ENCODE measurements at places on chromosomes 2 and 18.

- DNase-seq: no peak
Observed at GRCh38 chr2:149042881-149043280, 4.4 kb downstream of the LYPD6B start.

DNA sequence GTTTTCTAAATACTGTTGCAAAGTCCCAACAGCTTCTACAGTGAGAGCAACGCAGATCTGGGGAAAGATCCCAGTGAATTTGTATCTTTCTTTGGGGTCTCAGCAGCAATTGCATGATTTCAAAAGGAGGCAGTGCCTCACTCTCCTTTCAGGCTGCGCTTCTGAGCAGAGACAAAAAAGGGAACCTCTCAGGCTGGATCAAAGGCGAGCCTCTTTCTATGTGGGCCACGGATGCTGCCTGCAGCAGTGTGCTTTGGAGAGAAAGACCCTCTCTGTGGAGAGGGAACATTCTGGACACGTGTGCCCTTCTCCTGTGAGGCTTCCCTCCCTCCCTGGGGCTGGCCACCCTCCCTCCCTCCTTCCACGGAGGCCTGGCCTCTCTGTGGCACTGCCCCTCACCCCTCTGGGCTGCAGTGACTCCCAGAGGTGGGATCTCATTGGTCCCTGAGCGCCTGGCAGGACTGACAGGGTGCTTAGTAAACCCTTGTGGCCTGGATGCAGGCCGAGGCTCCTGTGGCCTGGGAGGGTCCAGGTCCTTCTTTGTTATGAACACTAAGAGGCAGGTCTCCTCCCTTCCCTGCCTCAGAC, 21.6 kb upstream of the PDIA6 start:
- no peak for DNase-seq

DNA sequence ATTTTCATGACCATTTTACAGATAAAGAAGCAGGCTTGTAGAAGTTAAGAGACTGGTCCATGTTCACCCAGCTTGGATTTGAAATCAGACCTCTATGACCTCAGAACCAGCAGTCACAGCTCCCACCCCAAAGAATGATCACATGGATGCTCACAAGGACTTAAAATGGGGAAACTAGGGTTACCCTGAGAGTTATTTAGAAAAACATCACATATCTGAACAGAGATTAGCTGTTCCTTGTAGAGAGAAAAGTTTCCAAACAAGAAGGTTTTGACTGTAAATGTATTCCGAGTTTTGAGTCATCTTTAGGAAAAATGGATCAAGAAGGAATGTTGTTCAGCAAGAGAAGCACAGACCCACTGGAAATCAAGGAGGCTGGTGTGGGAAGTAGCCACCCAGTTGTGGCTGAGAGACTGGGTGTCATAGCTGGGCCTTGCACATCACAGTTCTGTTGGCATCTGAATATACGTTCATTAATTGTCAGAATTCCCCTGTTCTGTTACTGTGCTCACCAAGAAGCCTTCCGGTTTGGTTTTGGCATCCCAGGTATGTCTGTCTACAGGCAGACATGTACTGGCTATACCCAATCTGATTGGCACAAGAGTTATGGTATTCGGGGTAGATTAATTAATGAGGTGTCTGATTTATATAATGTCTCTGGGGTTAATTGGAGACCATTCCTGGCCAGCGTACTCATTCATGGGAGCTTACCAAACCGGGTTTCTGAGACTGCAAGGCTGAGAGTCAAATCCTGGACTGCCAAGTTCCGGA, 371.8 kb upstream of the SLC14A2 start:
- DNase-seq: no peak

GRCh38 chr2:27217173-27218121, at the start of gene CAD:
Gene CAD (plus strand): TSS chr2:27217369. CDS start chr2:27217552, 183 bp downstream.
- peak; percentile 87 for DNase-seq

- DNase-seq: no peak
Observed at GRCh38 chr2:63053889-63054602, 3.4 kb downstream of the OTX1 start.

DNA sequence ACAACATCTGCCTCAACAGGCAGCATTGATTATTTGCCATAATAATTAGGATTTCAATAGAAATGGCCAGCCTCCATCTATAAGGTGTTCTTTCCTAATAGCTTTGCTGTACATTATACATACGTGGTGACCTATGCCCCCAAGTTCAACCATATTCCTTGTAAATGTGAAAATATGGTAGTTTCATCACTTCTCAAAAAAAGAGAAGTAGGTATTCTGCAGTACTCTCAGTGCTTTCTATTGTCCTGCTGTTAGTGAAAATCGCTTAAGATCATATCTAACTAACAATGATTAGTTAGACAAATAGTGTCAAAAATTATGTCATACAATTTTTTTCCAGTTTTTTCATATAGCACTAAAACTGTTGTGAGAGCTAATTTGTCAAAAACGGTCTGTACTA, 79.6 kb downstream of the SLC4A10 start:
- no peak for DNase-seq

GRCh38 chr2:121837591-121837990, 82.1 kb downstream of the TSN start:
- DNase-seq: no peak

DNA sequence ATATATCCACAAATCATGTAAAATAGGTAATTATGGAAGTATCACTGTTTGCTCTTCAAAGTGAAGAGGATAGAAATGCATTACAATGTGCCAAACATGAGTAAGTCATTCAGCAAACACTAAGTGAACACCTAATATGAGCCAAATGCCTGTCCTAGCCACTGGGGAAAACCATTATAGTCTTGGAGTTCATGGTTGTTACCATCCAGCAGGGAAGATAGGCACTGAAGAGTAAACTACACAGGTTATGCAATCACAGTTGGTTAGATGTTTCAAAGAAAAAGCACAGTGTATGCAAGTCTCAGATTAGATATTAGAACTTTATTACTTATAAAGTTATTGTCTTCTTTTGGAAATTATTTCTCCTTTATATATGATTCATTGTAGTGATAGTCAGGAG, 3.9 kb upstream of the SERPINB2 start:
- no peak for DNase-seq

- DNase-seq: no peak
Observed at GRCh38 chr2:127564429-127565260, 29.2 kb downstream of the MYO7B start.

- no peak for DNase-seq
Observed at GRCh38 chr2:45636008-45636407, 15.5 kb upstream of the PRKCE start.

GRCh38 chr18:9628984-9629383, 14.6 kb upstream of the PPP4R1 start:
- no peak for DNase-seq

GRCh38 chr18:80175451-80176204, 66.6 kb downstream of the ADNP2 start:
- DNase-seq: no peak

GRCh38 chr2:47658646-47659320, 124.2 kb upstream of the MSH6 start:
- no peak for DNase-seq

GRCh38 chr2:23526114-23526513, 141.1 kb downstream of the KLHL29 start:
- no peak for DNase-seq

GRCh38 chr2:111930409-111930808, 32.0 kb downstream of the MERTK start:
- no peak for DNase-seq

DNA sequence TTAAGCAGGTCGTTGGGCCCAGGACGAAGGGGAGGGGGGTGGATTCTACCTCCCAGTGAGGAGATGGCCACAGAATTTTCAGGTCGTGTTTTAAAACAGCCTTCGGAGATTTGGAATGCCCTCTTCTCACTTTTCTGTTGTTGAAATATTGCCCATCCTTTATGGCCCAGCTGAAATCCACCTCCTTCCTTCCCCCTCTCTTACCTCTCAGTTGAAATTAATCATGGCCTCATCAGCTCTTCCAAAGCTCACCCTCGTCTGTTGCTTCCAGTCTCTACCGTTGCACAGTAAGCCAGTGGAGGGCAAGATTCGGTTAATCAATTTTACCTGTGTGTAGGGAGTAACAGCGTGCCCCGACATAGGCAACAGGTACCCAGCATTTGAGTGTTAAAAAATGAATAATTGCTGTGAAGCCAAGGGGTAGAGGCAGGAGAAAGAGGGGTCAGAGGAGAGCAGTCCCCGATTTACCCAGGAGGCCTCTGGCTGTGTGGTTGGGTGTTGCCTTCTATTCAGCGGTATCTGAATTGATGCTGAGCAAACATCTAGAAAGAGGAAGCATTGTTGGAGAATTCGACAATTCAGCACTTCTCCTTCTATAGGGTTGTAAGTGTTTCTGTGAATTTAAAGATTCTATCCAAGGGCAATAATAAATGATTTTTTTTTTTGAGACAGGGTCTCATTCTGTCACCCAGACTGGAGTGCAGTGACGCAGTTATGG, 8.6 kb upstream of the PDIA6 start:
- DNase-seq: no peak

DNA sequence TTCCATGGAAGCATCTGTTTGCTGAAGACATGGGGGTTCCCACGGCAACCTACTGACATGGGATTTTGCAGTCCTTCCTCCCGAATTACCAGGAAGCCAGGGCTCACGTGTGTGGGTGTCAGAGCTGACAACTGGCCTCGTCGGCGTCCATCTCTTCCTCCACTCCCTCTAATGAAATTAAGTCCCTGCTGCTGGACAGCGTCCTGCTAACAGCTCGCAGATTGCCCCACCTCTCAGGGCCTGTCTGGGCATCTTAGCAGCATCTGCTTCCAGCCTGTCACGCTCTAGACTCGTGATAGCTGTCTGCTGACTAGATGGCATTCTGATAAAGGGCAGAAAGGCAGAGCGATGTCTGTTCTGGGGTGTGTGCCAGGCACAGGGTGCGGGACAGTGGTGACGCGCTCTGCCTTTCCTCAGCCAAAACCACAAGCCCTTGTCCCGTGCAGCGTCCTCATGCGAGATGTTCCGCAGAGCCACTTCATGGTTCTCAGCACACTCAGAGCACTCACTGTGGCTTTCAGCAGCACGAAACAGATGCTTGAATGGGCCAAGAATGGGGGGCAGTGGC, 161.1 kb downstream of the ARL4C start:
- DNase-seq: peak; percentile 7

DNA sequence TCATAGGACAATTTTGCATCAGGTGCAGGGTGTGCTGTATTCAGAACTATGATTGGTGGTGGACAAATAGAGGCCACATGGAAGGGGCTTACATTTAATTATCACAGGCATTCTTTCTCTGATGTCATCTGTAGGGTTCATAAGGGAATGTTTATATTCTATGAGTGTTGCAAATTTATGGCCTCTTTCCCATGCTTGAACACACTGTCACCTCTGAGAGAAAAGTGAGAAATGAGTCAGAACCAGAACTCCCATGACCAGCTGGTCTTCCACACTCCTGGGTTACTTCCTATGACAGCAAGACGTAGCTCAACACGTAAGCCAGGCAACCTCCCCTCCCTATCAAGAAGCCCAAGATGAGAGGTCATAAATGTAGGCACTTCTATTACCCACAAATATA, 310.8 kb downstream of the PIEZO2 start:
- DNase-seq: no peak

GRCh38 chr2:187529977-187530721, 24.1 kb downstream of the TFPI start:
- DNase-seq: no peak

DNA sequence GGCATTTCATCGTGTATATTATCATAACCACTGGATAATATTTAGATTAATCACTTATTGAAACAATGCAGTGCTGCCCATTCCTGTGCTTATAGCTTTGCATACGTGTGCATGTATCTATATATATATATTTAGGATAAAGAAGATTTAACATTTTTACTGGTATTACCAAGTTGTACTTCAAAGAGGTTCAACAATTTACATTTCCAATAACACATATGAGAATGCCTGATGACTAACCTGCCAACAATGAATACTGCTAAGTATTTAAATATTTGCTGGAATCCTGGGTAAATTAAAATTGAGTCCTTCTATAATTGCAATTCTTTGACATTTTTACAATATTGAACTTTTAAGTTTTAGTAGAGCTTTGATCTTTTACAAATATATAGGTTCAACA, 111.4 kb downstream of the SLC39A10 start:
- no peak for DNase-seq

- DNase-seq: no peak
Observed at GRCh38 chr18:79466591-79466990, 70.9 kb downstream of the NFATC1 start.

- DNase-seq: no peak
Observed at GRCh38 chr2:122341007-122341406, 585.6 kb downstream of the TSN start.

GRCh38 chr2:54962511-54962910, 87.7 kb downstream of the RTN4 start:
- DNase-seq: no peak

DNA sequence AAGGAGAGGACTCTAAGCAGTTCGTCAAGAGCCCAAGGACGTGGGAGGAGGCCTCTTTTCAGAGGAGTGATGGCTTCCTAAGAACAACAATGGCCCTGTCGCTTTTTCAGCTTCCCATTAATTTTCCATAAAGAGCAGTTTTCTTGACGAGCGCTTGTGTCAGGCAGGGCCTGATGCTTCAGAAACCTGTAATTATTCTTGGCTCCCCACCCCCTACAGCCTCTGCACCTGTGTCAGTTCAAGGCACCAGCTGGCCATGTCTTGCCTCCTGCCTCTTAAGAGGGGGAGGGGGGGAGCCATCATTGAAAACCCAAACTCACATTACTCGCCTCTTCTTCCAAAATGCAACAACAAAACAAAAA, 32.3 kb downstream of the KLF7 start:
- no peak for DNase-seq

GRCh38 chr18:22847392-22847791, 85.7 kb upstream of the RBBP8 start:
- DNase-seq: no peak

Data from stimulated activated CD4-positive, alpha-beta T cell treated with anti-CD3 and anti-CD28 coated beads, Interleukin-4, amount 100 ng/mL, for 4 hours (primary cell).